ENCODE measurements at places on chromosomes 13 and 19.

GRCh38 chr19:21617740-21618339 is 112.4 kb downstream of the ZNF429 start:
- H3K27ac ChIP-seq = no peak overlapping the region
- DNase-seq = no peak
- no peaks in the 10 kb centered on the region for H3K4me1 ChIP-seq

- peaks cover 12% of the 10 kb centered on the region for H3K27me3 ChIP-seq
- H3K27ac ChIP-seq = no peak overlapping the region
- DNase-seq = no peak
- no peak overlapping the region for H3K4me3 ChIP-seq
- no peaks in the 10 kb centered on the region for H3K4me1 ChIP-seq
- no peaks in the 10 kb centered on the region for H3K36me3 ChIP-seq
Observed at GRCh38 chr13:111845621-111846351, 221.2 kb upstream of the SOX1 start.

DNA sequence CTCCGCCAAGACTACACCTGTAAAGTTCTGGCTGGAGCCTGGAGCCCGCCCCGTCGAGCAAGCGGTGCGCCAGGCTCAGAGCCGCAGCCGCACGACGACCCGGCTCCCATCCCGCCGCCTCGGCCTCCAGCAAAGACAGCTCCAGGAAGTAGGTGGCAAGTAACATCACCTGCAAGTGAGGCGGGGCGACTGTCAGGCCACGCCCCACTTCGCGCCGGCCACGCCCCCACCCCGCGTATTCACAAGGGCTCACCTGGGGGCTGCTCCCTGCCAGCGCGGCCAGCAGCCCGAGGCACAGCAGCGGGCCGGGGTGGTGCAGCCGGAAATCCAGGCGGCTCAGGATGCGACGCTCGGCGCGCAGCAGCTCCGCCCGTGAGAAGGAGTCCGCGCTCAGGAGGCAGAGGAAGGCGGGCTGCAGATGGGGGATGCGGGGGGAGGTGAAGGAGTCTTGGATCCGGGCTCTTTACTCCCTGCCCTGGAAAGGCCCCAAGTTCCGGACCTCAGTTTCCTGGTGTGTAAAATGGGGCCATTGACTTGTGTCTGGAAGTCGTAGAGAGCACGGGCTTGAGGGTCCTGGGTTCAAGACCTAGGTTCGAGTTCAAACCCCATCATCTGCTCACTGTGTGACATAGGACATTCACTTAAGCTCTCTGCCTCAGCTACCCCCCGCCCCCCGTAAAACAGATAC is 3.2 kb downstream of the CCNP start:
- H3K27me3 ChIP-seq = peaks cover 69% of the 10 kb centered on the region
- no peak overlapping the region for H3K4me3 ChIP-seq
- peaks cover 3% of the 10 kb centered on the region for H3K36me3 ChIP-seq
- no peak overlapping the region for H3K27ac ChIP-seq

DNA sequence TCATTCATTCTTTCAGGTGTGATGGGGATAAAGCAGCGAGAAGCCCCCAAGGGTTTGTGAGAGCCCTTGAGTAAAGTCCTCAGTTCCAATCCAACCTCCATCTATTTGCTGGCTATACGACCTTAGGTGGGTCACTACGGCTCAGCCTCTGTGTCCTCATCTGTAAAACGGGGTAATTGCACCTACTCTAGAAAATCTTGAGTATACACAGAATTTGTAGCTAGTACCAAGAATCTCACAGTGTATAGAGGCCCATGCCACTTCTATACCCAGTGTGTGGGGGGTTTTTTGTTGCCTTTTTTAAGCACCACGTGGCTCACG is 406 bp upstream of the DNMT1 start:
- peak overlapping the region; percentile 96 for H3K4me3 ChIP-seq
- no peak for DNase-seq
- H3K27me3 ChIP-seq = peaks cover 2% of the 10 kb centered on the region
- H3K27ac ChIP-seq = peak overlapping the region; percentile 97

- DNase-seq = no peak
- peaks cover 26% of the 10 kb centered on the region for H3K36me3 ChIP-seq
- H3K4me1 ChIP-seq = peaks cover 11% of the 10 kb centered on the region
- no peak overlapping the region for H3K27ac ChIP-seq
- H3K27me3 ChIP-seq = no peaks in the 10 kb centered on the region
- H3K4me3 ChIP-seq = no peak overlapping the region
Observed at GRCh38 chr13:113612607-113613006, 28.1 kb downstream of the TFDP1 start.

DNA sequence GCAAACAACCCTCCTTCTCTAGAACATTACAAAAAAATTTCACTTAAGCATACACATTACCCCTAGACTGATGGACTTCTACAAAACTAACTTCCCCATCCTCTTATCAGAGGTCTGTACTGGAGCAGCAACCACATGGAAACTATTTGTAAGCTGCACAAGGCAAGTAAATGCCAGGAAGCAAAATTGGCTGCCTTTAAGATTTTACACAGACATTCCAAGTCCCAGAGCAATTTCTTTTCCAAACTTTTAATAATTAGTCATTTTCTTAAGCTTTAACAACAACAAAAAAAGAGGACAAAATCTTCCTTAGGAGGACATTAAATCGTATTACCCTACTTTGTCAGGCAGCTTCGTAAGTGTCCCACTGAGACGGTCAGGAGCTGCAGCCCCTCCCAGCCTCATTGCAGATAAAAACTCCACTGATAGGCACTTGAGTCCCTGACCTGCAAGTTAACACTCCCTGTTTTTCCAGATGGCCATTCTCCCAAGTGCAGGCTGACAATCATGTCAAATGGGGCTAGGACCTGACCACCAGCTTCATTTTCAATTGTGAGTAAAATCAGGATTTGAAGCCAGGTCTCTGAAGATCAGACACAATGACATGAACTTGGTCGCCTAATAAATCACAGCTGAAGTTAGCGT is 680.1 kb downstream of the DIAPH3 start:
- no peak overlapping the region for H3K27ac ChIP-seq
- no peaks in the 10 kb centered on the region for H3K36me3 ChIP-seq
- peaks cover 3% of the 10 kb centered on the region for H3K27me3 ChIP-seq
- no peak overlapping the region for H3K4me3 ChIP-seq
- H3K4me1 ChIP-seq = no peaks in the 10 kb centered on the region
- no peak for DNase-seq

DNA sequence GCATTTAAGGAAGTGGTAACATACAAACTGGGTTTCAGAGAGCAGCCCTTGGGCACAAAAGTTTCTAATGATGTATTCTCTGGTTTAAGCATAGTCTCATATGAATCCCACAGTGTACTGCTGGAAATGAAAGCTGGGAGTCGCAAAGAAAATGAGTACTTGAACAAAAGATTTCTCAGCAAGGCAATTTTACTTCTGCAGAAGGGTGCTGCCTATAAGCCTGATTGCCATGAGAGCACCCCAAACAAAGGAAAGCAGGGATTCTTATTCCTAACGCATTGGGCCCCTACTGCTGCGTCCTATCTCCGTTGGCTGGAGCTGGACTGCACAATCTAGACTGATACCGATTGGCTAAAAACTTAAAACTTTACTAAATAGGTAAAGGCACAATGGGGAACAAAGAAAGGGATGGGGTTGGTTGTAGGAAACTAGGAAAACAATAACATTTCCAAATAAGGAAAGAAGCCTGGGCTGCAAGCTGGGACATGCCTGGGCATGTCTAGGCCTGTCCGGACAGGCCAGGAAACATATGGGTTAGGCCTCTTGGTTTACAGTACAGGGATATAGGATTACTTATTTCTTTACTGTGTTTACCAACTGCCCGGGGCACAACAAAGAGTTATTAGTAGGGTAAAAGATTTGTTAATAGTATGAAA is 27.4 kb upstream of the VN1R4 start:
- no peak overlapping the region for H3K27ac ChIP-seq
- no peak for DNase-seq
- H3K36me3 ChIP-seq = peaks cover 5% of the 10 kb centered on the region
- H3K4me3 ChIP-seq = no peak overlapping the region

DNA sequence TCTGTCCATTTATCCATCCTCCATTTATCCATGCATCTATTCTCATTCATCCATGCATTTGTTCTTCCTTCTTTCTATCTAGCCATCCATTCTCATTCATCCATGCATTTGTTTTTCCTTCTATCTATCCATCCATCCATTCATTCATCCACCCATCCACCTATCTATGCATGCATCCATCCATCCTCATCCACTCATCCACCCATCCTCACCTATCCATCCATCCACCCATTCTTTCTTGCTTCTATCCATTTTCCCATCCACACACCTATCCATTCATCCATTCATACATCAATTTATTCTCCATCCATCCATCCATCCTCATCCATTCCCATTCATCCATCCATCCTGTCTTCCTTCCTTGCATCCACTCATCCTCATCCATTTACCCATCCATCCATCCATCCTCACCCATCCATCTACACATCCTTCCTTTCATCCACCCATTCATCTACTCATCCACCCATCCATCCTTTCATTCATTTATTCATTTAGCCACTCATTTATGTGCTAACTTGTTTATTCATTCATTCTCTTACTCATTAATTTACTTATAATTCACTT is 20.3 kb downstream of the ACTL9 start:
- no peak overlapping the region for H3K4me3 ChIP-seq
- DNase-seq = no peak
- peaks cover 2% of the 10 kb centered on the region for H3K36me3 ChIP-seq
- H3K4me1 ChIP-seq = peaks cover 37% of the 10 kb centered on the region

DNA sequence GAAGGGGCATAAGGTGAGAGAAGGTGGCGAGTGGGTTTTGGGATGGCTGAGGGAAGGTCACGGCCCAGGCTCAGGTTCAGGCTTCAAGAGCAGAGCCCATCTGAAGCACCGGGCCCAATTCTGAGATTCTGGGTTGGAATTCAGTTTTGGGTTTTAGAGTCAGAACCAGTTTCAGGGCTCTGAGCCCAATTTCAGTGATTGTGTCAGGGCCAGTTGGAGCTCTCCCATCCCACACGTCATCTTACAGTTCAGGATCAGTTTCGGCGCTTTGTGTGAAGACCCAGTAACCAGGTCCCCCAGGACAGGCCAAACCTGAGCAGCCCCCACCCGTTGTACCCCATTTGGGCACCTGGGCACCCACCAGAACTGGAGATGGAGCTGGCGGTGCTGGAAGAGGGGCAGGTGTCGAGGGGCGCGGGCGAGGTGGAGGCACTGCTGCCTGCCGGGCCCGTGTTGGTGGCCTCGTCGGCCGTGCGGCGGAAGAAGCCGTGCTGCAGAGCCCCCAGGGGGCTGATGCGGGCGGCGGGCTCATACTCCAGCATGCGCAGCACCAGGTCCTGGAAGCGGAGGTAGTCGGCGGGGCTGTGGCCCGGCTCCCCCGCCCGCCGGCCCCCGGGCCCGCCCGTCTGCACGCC is 7.5 kb downstream of the DYRK1B start:
- peaks cover 28% of the 10 kb centered on the region for H3K36me3 ChIP-seq
- H3K27me3 ChIP-seq = no peaks in the 10 kb centered on the region
- H3K4me3 ChIP-seq = no peak overlapping the region
- H3K27ac ChIP-seq = no peak overlapping the region

DNA sequence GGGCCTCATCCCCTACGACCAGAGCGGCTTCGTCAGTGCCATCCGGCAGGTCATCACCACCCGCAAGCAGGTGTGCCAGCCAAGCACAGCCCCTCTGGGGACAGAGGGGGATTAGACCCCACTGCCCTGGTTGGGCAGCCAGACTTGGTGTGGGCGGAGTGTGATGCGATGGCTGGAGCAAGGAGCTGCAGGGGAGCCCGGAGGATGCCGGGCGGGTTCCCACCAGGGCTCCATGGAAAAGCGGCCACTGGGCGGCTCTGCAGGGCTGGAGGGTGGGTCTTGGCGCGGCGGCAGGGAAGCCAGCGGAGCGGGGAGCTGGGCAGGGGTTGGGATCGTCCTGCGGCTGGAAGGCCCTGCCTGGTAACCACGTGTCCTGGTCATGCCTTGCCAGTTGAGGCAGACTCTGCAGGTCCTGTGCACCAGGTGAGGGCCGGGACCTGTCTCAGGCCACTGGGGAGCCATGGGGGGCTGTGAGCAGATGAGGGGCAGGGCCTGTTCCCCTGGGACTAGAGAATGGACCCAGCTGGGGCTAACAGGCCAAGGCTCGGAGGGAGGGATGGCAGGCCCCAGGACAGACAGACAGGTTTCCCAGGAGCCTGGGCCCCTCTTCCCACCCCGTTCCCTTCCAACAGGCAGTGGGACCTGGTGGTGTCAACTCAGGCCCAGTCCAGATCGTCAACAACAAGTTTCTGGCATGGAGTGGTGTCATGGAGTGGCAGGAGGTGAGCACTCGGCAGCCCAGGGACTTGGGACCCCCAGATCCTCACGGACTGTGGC is 6.3 kb downstream of the PTOV1 start:
- peaks cover 16% of the 10 kb centered on the region for H3K4me1 ChIP-seq
- no peak overlapping the region for H3K4me3 ChIP-seq
- no peaks in the 10 kb centered on the region for H3K27me3 ChIP-seq

GRCh38 chr19:38319421-38320258 is at the start of gene KCNK6:
KCNK6 (plus strand) TSS chr19:38319845; CDS start chr19:38319951, 106 bp downstream.
- peak within 1 kb of the TSS; percentile 46 for H3K27ac ChIP-seq
- H3K27me3 ChIP-seq = peaks cover 1% of the 10 kb centered on the region
- no peaks in the 10 kb centered on the region for H3K36me3 ChIP-seq

GRCh38 chr19:49116544-49116943 is 2.4 kb downstream of the LIN7B start:
- no peak overlapping the region for H3K27ac ChIP-seq
- peaks cover 9% of the 10 kb centered on the region for H3K27me3 ChIP-seq
- DNase-seq = no peak
- no peak overlapping the region for H3K4me3 ChIP-seq
- H3K4me1 ChIP-seq = peaks cover 33% of the 10 kb centered on the region

DNA sequence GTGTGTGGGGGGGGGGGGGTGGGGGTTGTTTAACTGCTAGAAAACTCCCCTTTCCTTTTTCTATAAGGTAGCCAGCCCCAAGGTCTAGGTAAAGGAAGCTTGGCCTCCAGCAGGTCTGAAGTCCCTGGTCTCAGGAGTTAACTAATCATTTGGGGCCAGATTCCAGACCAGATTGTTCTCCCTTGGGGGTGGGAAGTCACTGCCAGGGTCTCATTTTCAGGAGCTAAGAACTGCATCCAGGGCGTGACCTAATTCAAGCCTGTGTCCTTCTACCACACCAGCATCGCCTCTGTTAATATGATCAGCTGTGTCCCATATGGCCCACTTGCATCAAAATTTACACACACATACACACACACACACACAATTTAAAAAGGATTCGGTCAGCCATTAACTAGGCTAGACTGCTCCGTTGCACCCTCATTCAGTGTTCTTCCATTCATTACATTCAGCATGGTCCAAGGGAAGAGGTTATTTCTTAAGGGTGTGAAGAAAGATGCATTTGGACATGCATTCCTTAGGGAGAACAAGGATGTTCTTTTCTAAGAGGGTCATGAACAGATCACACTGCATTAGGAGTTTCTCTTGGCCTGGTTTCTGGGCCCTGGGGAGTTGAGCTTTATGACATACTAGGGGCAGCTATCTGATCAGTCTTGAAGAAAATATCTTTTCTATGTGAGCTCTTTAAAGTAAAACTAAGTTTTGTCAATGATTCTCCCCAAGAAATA is 91.0 kb downstream of the FGF14 start:
- no peak for DNase-seq
- no peaks in the 10 kb centered on the region for H3K36me3 ChIP-seq

All from activated naive CD8-positive, alpha-beta T cell treated with anti-CD3 and anti-CD28 coated beads, Interleukin-2, amount 50 U/mL, for 24 hours (primary cell).